GDM1 (cell line): ENCODE measurements at places on chromosomes 11 and 22.

- no peak for DNase-seq
Measured at GRCh38 chr11:83508804-83509203, 222.6 kb upstream of the CCDC90B start.

- no peak for DNase-seq
Measured at GRCh38 chr11:126547691-126548090, 192.2 kb downstream of the ST3GAL4 start.

DNA sequence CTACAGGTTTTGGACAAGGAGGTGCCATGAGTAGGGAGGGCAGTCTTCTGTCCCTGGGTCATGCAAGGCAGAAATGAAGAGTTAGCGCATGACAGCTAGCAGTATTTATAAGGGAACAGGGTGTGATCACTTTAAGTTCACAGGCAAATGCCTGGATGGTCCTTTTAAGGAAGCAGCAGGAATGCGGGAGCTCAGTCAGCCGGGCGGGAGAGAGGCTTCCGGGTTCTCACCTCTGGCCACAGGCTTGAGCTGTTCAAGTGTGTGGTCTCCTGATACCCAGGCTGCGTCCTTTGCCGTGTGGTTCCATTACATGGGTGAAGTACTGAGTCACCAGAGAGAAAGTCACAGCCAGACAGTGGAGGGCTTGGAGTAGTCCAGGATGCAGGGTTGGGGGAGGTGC is 105.4 kb downstream of the BCR start:
- no peak for DNase-seq

DNA sequence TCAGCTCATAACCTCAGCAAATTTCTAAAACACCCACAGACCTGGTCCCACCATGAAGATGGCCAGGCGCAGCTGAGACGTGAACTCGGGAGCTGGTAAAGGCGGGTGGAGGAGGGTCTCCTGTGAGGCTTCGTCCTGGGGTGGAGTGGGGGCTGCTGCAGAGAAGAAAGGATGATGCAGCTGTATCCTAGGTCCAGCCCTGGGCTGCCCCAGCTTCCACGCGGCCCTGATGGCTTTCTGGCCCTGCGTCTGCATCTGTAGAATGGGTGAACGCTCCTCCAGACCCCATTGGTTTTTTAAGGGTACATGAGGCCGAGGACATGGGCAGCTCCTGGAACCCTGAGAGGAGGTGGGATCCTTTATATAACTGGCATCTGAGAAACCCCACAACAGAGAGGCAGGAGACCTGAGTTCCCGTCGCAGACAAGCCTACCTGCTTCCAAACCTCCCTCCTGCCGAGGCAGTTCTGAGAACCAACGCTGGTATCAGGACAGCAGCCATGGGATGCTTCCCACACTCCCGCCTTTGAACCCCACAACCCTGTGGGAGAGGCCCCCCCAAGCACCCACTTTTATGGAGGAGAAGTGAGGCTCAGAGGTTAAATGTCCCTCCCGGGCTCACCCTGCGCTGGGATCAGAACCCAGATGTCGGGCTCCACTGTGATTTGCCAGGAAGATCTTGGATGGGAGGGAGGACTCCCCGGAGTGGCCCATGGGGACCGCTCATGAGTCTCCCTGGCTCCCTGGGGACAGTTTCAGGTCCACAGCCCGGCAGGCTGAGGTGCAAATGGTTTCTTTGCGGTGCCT is 55.2 kb upstream of the FGF3 start:
- DNase-seq: no peak

- DNase-seq: no peak
Measured at GRCh38 chr11:66448523-66448922, 9.9 kb upstream of the MRPL11 start.
